ENCODE measurements at places on chromosomes 7 and 10. TPM values are rescaled to one million over a fixed set of nuclear protein-coding genes. Genes with fewer than 3 reads are reported as not detected.
A peak's percentile ranks its signal among the peaks of the same experiment; 100 is the strongest.

Gene LRRTM3
- not detected for total RNA-seq

DNA sequence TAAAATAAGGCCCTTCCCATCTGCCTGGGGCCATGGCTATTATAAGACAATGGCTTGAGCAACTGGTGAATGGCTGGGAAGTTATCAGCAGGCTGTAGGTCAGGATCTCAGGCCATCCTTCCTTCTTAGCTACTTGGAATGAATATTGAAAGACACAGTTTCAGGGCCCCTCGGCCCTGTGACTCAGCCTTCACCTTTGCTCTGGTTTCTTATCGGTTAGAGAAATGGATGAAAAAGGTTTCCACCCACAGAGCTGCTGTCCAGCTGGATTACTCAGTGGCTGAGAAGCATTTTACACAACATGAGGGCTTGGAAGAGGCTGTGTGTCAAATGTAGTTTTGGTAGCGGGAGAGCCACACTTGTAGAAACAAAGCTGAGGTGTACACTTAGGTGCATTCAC, 9.4 kb downstream of the ACSL5 start:
- no peaks in the 10 kb centered on the region for H3K36me3 ChIP-seq
- 0 out of 2 replicates have a peak, but pooled peaks cover 3% of the 10 kb centered on the region for H3K4me1 ChIP-seq
- H3K27me3 ChIP-seq = 0 out of 2 replicates have a peak, but pooled peaks cover 2% of the 10 kb centered on the region
- DNase-seq = no peak
- H3K4me3 ChIP-seq = no peak overlapping the region

- DNase-seq = no peak
- H3K27me3 ChIP-seq = no peaks in the 10 kb centered on the region
- H3K4me1 ChIP-seq = peaks cover 29% of the 10 kb centered on the region
- no peak overlapping the region for H3K4me3 ChIP-seq
- H3K27ac ChIP-seq = peak overlapping the region; percentile 79
- H3K36me3 ChIP-seq = no peaks in the 10 kb centered on the region
These were observed 163.1 kb upstream of the GDF10 start for GRCh38 chr10:47136866-47137265.

GRCh38 chr7:75611557-75612178, 119.5 kb downstream of the SPDYE5 start:
- no peaks in the 10 kb centered on the region for H3K27me3 ChIP-seq
- DNase-seq = no peak
- no peak overlapping the region for H3K27ac ChIP-seq
- no peaks in the 10 kb centered on the region for H3K4me1 ChIP-seq
- no peak overlapping the region for H3K4me3 ChIP-seq
- peaks cover 6% of the 10 kb centered on the region for H3K36me3 ChIP-seq

DNA sequence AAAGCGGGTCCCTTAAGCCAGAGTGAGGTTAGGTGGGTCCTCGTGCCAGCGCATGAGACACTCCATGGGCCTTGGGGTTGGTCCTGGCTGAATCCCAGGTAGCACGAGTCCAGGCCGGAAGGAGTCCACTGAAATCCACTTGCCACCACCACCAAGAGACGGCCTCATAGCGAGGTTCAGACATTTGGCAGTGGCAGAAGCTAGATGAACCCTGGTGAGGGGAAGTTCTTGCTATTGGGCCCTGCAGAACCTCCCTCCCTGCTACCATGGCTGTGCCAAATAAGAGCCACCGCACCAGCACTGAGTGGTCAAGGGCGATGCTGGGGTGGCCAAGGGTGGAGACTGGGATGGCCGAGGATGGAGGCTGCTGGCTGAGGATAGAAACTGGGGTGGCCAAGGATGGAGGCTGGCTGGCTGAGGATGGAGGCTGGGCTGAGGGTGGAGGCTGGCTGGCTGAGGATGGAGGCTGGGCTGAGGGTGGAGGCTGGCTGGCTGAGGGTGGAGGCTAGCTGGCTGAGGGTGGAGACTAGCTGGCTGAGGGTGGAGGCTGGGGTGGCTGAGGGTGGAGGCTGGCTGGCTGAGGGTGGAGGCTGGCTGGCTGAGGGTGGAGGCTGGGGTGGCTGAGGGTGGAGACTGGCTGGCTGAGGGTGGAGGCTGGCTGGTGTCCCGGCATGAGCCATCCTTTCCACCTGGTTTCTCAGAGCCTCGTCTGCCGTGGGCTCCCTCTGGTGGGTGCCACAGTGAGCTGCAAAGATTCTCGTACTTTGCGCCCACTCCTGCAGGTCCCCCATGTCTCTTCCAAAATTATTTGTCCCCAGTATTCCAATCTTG, 88.2 kb downstream of the ELFN1 start:
- H3K27me3 ChIP-seq = peaks cover 8% of the 10 kb centered on the region
- DNase-seq = no peak

DNA sequence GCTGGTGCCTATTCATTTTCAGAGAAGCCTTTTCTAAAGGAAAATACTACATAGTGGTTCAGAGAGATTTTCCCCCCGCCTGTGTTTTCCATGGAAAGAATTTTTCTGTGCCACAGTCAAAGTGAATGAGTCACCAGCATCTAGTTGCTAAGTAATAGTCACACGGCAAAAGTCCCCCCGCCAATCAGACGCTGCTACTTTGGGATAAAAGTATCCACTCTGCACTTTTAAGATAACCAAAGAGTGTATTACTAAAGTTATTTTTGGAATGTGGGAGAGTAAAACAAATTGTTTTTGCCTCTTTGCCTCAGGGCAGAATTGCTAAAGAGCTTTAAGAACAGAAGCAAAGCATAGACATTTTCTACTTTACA, 23.5 kb downstream of the ABLIM1 start:
- H3K4me3 ChIP-seq = no peak overlapping the region
- H3K4me1 ChIP-seq = peaks cover 86% of the 10 kb centered on the region
- peaks cover 3% of the 10 kb centered on the region for H3K36me3 ChIP-seq

DNA sequence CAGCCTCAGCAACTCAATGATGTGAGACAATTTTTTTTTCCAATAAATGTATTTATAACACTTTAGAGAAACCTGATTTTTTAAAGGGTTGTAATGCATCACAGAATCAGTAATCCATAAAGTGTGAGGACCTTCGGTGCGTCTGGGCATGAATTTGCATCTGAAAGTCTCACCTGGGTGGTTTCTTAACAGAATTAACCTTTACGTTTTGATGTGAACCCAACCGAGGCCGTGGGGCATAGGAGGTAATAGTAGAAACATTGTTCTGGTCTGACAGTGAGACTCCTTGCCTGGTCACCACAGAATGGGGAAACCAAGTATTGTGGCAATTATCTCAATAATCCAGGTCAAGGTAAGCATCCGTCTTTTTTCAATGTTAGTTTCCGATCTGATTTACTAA, 114.6 kb downstream of the PRKCQ start:
- no peak for DNase-seq
- H3K27ac ChIP-seq = no peak overlapping the region
- H3K36me3 ChIP-seq = no peaks in the 10 kb centered on the region

DNA sequence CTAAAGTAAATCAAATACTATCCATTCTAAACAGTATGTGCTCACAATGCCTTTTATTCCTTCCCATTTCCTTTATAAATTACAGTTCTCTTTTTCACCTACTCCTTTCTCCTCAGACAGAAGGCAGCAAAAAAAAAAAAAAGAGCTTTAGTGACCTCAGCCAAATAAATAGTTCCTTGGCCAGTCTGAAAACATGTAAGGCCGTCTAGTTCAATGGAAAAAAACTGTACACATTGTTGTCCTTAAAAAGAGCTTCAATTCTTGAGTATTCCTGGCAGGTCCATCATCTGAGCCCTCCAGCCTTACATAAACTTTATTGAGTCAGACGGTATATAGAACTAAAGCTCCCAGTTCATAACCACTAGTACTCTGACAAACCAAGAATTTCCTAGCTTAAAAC, 185.4 kb downstream of the CACNA2D1 start:
- no peak for DNase-seq
- no peak overlapping the region for H3K4me3 ChIP-seq
- no peaks in the 10 kb centered on the region for H3K27me3 ChIP-seq
- no peaks in the 10 kb centered on the region for H3K36me3 ChIP-seq
- H3K27ac ChIP-seq = no peak overlapping the region

Gene NPY
- total RNA-seq = not detected

Gene ZNF804B
- total RNA-seq = not detected

- H3K27ac ChIP-seq = no peak overlapping the region
- H3K4me3 ChIP-seq = no peak overlapping the region
- DNase-seq = no peak
- peaks cover 3% of the 10 kb centered on the region for H3K4me1 ChIP-seq
- H3K36me3 ChIP-seq = peaks cover 6% of the 10 kb centered on the region
These were observed 2.6 kb upstream of the ZNF853 start for GRCh38 chr7:6612819-6613218.

Gene ABCB1
- 3.0 TPM for total RNA-seq

GRCh38 chr7:150909200-150909995, 57.1 kb downstream of the AOC1 start:
- DNase-seq = no peak
- no peak overlapping the region for H3K4me3 ChIP-seq
- H3K27me3 ChIP-seq = peaks cover 14% of the 10 kb centered on the region
- no peaks in the 10 kb centered on the region for H3K4me1 ChIP-seq
- H3K36me3 ChIP-seq = no peaks in the 10 kb centered on the region

- no peaks in the 10 kb centered on the region for H3K4me1 ChIP-seq
- no peaks in the 10 kb centered on the region for H3K36me3 ChIP-seq
- DNase-seq = no peak
These were observed 10.0 kb downstream of the CYP3A5 start for GRCh38 chr7:99669782-99670181.

- H3K36me3 ChIP-seq = no peaks in the 10 kb centered on the region
- H3K27me3 ChIP-seq = no peaks in the 10 kb centered on the region
- no peak overlapping the region for H3K4me3 ChIP-seq
- DNase-seq = no peak
These were observed 30.5 kb upstream of the ZRANB1 start for GRCh38 chr10:124911124-124912067.

DNA sequence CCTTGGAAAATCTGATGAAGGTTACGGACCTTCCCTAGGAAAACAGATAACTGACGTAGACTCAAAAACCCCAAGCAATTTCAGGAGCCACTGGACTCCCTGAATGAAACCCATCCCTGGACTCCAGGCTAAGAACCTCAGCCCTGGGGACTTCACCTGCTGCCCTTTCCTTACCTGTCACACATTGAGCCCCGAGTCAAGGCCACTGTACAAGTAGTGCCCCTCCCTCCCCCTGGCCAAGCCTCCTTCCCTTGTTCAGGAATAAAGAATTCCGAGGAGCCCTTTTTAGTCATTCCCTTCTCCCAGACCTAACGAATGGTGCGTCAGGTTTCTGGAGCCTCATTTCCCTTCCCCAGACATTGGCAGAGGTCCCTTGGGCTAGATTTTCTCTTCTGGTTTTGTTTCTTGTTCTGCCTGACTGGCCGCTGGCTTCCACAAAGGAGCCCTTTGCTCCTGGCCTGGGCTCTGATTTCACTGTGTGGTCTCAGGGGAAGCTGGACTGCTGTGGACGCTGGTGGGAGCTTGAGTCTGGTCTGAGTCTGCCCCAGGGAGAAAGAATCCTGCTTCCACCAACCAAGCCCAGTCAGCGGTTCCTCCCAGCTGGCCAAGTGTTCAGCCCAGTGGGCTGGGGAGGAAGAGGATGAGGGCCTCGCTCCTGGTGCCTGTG, 31.7 kb downstream of the ZNF775 start:
- H3K27me3 ChIP-seq = no peaks in the 10 kb centered on the region
- peaks cover 14% of the 10 kb centered on the region for H3K4me1 ChIP-seq
- no peak overlapping the region for H3K4me3 ChIP-seq
- DNase-seq = no peak
- H3K36me3 ChIP-seq = no peaks in the 10 kb centered on the region

GRCh38 chr10:52463826-52464225, 149.7 kb downstream of the DKK1 start:
- no peak overlapping the region for H3K27ac ChIP-seq
- no peaks in the 10 kb centered on the region for H3K36me3 ChIP-seq
- DNase-seq = no peak

- H3K4me3 ChIP-seq = peak overlapping the region; percentile 100
- peak overlapping the region; percentile 97 for H3K27ac ChIP-seq
- no peak for DNase-seq
- peaks cover 25% of the 10 kb centered on the region for H3K36me3 ChIP-seq
- H3K4me1 ChIP-seq = peaks cover 29% of the 10 kb centered on the region
These were observed 1.3 kb upstream of the TM9SF3 start for GRCh38 chr10:96588060-96588554.

Gene SBDS
- 158 TPM for total RNA-seq

- no peaks in the 10 kb centered on the region for H3K27me3 ChIP-seq
- H3K4me1 ChIP-seq = peaks cover 5% of the 10 kb centered on the region
- H3K27ac ChIP-seq = no peak overlapping the region
- no peak overlapping the region for H3K4me3 ChIP-seq
- no peak for DNase-seq
These were observed 53.5 kb downstream of the DNAJC12 start for GRCh38 chr10:67784474-67784873.

Gene UCN3
- total RNA-seq = not detected

Gene COL13A1
- total RNA-seq = 74.8 TPM

- H3K27me3 ChIP-seq = no peaks in the 10 kb centered on the region
- peak; percentile 85 for DNase-seq
- H3K27ac ChIP-seq = peak overlapping the region; percentile 85
- peaks cover 30% of the 10 kb centered on the region for H3K4me1 ChIP-seq
- no peak overlapping the region for H3K4me3 ChIP-seq
These were observed 31.5 kb upstream of the SMNDC1 start for GRCh38 chr10:110336111-110336721.

DNA sequence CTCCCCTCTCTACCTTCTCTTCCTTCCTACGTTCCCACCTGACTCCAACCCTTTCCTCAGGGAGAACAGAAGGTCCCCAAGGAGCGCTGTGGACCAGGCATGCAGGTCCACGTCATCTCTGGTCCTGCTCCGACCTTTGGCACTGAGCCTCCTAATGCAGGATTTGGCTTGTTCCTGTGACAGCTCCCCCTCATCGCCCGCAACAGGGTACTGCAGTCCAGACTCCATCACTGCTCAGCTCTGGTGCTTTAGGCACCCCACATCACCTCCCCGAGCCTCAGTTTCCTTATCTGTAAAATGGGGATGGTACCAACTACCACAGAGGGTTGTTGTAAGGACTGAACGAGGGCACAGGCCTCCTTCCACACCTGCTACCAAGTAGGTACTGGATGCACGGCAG, 54.6 kb downstream of the FHIP2A start:
- H3K4me3 ChIP-seq = no peak overlapping the region
- no peak overlapping the region for H3K27ac ChIP-seq
- DNase-seq = no peak
- H3K36me3 ChIP-seq = no peaks in the 10 kb centered on the region
- H3K27me3 ChIP-seq = no peaks in the 10 kb centered on the region
- H3K4me1 ChIP-seq = peaks cover 11% of the 10 kb centered on the region

DNA sequence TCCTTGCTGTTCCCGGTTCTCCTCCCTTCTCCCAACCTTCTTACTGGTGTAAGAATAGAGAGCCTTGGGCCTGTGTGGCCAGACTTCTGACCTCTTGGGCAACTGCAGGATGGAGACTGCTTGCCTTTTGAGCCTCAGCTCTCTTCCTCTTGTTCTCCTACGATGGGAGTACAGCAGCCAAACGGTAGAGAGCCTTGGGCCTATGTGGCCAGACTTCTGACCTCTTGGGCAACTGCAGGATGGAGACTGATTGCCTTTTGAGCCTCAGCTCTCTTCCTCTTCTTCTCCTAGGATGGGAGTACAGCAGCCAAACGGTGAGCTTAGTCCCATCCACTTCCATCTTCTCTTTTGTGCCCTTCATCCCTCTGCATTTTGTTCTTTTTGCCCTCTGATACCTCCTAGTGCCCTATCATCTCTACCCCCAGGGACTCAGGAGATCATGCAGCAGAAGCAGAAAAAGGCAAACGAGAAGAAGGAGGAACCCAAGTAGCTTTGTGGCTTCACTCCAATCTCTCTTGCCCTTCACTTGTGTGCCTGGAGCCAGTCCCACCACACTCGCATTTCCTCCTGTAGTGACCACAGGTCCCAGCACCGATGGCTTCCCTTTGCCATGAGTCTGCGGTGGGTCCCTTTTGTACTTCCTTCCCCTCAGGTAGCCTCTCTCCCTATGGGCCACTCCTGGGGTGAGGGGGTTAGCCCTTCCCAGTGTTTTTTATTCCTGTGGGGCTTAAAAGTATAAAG, 15.3 kb downstream of the SLC25A13 start:
- no peak for DNase-seq
- H3K27me3 ChIP-seq = no peaks in the 10 kb centered on the region
- H3K36me3 ChIP-seq = no peaks in the 10 kb centered on the region
- no peak overlapping the region for H3K27ac ChIP-seq
- peaks cover 21% of the 10 kb centered on the region for H3K4me1 ChIP-seq

Measured in SJSA1 (cell line).